ENCODE measurements at places on chromosomes 4 and X.

DNA sequence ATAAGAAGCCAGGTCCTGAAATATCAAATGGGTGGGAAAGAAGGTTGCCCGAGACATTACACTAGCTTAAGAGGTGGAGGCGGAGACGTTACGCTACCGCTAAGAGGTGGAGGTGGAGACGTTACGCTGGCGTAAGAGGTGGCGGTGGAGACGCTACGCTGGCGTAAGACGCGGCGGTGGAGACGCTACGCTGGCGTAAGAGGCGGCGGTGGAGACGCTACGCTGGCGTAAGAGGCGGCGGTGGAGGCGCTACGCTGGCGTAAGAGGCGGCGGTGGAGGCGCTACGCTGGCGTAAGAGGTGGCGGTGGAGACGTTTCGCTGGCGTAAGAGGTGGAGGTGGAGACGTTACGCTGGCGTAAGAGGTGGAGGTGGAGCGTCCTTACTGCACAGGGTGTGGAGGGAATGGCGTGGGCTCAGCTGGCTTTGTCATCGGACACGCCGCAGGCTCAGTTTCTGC lies 12.8 kb downstream of the CYP4V2 start:
- DNase-seq: no peak

DNA sequence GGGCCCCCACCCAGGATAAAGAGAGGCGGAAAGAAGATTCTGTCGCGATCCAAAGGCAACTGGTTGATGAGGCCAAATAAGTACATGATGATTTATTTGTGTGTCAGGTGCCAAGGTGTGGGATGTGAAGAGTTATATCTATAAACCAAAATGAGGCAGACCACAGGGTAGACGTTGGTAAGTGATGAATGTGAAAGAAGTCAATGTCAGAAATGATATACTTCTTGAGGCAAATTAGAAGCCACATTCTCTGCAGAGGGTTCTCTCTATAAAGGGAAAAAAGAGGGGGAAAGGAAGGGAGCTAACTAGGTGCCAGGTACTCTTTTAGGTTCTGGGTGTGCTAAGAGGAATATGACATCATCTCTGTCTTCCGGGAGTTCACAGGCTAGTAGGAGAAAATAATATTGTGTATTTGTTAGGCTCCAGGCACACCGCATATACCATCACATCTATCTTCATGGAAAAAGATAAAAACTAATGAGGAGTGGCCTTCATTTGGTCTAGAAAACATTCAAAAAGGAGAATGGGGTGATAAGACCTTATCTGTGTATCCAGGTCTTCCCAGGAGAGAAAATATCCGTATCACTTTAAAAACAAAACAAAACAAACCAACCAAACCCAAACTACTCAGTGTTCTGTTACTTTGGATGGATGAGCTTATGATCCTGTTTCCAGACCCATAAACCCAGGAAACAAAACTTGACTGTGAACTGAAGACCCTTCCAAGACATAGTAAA lies 4.8 kb upstream of the SH2D1A start:
- DNase-seq: no peak

DNA sequence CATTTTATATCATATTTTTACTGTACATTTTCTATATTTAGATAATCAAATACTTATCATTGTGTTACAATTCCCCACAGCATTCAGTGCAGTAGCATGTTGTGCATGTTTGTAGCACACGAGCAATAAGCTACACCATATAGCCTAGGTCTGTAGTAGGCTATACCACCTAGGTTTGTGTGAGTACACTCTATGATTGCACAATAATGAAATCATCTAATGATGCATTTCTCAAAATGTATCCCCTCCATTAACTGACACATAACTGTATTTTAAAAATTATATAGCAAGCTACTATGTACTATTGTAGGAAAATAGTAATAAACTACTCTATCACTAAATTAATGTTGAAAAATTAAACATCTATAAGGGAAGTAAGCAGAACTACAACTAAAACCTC lies 518.4 kb upstream of the PABPC4L start:
- no peak for DNase-seq

DNA sequence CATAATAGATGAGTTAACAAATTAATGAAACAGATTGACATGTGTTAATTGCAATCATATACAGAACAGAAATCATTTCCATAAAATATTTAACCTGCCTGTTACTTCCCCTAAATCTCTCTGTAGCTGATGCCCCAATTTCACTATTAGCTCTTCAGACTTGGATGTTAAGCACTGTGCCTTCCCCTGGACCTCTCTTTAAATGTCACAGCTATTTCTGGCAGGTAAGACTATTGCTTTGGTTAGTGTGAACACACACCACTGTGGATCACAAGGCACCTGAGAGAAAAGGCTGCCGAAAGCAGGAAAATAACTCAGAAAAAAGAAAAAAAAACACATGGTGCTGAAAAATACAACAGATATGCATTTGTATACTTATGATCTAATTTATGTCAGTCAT lies 91.3 kb downstream of the SNCA start:
- DNase-seq: no peak

- DNase-seq: no peak
These were observed 92.4 kb downstream of the HPRT1 start for GRCh38 chrX:134552351-134552750.

- DNase-seq: no peak
These were observed 23.8 kb downstream of the ARHGAP10 start for GRCh38 chr4:147755561-147756295.

GRCh38 chrX:37871626-37872302 lies 24.4 kb upstream of the DYNLT3 start:
- no peak for DNase-seq

GRCh38 chr4:65170768-65171514 lies 499.3 kb downstream of the EPHA5 start:
- DNase-seq: no peak

- DNase-seq: no peak
These were observed 85.6 kb downstream of the CPE start for GRCh38 chr4:165464376-165464775.

GRCh38 chr4:176273736-176274135 lies 4.7 kb upstream of the ASB5 start:
- DNase-seq: no peak

- DNase-seq: no peak
These were observed 13.4 kb downstream of the PDK3 start for GRCh38 chrX:24478509-24478908.

DNA sequence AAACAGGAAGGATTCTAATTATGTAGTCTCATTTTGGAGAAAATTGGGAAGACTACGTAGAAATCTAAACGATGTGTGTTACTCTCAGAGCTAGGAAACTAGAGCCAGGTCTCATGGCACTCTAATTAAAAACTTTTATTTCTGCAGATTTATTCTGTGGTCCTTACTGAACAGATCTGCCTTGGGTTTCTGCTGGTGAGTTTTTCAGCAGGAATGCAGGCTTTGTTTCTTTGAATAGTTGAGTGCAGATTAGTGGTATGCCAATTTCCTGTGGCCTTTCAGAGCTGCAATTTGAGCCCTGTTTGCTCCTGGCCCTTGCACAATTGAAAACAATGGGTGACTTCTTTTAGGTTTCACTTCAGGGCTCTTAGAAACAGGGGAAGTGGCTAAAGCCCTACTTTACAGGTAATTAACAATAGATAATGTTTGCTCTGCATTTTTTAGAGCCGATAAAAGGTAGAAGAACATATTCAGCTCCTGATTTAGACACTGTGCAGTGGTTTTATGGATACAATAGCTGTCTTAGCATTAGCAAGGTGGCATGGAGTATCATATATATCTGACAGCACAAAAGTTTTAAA lies 21.8 kb downstream of the SPRY1 start:
- no peak for DNase-seq

DNA sequence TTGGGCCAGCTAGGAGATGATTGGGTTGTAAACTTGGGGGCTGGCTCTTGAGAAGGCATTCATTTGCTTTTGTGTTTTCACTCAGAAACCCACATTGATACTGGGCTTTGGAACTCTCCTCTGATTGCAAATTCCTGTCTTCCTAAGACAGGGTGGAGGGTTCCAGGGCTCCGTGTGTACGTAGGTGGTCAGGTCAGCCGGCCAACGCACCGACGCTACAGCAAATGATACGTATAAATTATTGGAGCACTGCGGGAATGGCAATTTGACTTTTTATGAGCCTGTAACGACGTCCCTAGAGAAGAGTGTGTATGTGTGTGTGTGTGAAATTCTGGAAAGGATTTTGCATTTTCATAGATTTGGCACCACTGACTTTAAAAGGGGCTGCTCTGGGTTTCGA lies 236.9 kb downstream of the SHOX start:
- DNase-seq: no peak

DNA sequence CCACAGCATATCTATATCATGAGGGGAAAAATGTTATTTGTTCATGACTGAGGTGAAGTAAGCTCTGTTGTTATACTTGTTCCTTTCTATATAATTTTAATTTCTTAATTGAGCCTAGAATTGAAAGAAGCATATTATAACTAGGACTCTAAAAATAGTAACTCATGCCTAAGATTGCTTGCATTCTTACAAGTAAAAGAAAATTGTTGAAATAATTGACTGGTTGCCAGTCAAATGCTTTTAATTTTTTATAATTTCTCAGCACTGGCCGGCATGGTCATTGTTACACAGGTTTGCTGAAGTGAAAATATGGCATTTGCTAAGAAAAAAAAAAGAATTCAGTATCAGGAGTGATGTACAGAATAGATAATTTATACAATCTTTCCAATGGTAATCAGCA lies 104.8 kb downstream of the GASK1B start:
- DNase-seq: no peak

DNA sequence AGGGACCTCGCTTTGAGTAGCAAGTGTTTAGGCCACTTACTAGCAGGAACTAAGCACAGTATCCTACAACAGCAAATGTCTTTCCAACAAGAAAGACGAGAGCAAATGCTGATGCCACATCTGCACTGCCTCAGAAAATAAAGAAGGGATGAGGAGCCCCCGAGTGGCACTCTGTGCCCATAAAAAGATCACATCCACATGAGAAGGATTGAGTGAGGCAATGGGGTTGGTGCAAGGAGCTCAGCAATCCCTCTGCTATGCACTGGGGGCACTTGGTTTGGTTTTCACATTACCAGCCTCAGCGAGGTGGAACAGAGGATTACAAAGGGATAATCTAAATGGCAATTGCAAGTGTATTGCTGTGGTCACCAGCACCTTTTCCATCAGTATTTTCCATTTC lies 252.8 kb upstream of the SLC7A11 start:
- DNase-seq: no peak

DNA sequence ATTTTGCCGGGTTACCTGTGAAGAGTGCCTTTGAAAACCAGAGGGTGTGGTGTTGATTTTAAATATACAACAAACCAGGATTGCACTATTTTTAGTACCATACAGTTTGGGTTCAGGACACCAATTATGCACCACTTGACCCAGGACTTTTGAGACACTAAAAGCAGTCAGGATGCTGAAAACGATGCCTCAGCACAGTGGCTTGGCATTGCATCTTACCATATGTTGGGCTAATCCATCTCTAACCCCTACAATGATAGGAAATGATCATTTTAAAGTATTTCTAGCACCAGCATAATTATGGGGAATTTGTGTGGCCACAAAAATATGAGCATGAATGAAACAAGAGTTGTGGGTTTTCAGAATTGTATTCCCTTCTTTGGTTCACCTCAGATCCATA lies 4.1 kb downstream of the IBSP start:
- no peak for DNase-seq

- no peak for DNase-seq
These were observed 78.8 kb downstream of the TMEM47 start for GRCh38 chrX:34578237-34578636.

GRCh38 chrX:134368126-134368525 lies 91.8 kb upstream of the HPRT1 start:
- no peak for DNase-seq

DNA sequence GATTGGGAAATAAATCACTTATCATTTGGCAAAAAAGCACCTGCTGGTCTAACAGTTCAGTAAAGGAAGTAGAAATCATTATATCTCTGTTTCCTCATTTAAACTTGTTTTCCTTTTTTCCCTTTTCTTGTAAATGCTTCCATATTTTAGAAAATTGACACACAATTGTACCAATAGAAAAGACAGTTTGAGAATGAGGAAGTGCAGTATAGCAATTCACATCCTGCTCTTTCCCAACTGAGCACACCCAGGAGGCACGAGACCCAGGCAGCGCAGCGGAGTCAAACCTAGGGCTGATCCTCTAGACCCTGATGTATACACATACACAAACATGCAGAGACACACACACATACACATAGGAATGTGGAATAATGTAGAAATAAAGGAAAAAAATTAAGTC lies 74.8 kb upstream of the PACRGL start:
- DNase-seq: no peak

- no peak for DNase-seq
These were observed 192.7 kb downstream of the SPRY1 start for GRCh38 chr4:123589301-123589700.

DNA sequence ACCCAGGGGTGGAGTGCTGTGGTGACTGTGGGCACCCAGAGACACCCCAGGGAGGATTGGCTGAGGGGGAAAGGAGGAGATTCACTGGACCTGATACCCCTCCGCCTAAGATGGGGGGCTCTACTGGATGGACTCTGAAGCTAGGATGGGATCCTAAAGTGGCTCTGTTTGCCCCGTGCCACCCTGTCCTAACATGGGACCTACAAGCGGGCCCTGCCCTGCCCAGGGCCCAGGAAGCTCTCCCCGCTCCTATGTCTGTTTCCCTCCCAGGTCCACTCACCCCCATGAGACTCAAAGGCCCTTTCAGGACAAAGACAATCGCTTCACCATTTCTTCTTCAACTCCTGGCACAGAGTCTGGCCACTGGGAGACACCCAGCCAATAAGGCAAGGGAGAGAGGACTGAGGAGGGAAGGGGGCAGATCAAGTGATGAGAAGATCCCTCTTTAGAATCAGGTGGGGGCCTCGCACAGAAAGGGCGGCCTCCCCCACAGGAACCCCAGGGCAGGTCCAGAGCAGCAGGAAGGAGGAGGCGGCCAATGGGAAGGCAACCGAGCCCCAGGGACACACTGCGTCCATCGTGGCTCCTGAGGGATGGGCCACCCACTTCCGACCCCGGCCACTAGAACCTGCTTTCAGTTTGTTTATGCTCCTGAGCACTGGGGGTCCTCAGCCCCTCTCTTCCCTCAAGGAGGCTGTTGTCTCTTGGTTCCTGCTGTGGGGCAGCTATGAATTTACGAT lies 155.4 kb downstream of the AFAP1 start:
- DNase-seq: no peak

DNA sequence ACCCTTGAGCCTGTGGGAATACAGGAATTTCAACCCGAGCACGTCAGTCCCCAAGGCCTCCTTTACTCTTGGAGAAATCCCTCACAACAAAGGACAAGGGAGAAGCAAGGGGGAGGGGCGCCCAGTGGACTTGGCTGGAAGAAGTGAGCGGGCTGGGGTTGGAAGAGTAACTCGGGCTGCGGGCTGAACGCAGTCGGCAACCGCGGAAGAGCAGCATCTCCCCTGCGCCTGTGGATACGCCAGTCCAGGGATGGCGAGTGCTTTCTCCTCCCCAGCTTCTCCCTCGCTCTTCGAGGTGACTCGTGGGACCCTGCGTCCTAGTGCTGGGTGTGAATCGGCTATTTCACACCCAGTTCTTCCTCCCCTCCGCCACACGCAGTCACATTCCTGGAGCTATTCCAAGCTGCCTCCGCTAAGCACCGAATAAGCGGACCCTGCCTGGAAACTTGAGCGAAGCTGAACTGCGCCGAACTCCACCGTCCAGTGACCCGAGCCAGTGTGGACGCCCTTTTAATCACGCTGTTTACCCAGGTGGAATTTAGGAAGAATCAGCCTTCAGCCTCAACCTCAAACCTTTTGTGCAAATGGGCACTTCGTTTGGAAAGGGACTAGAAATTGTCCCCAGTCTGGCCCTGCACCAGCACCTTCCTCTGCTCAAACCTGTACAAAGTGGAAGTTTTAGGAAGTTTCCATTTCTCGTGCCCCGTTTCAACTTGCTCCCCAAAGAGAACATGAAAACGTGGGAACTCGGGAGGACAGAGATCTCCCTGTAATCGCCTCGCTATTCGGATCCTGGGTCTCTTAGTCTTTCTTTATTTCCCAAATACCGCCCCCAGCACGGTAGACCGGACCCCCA lies 64.3 kb upstream of the WDR17 start:
- no peak for DNase-seq
